ENCODE measurements at places on chromosomes 6 and 20.

- no peak for ATAC-seq
Measured at GRCh38 chr20:4297127-4297826, 281.9 kb upstream of the RNF24 start.

- no peak for ATAC-seq
Measured at GRCh38 chr6:80226151-80226550, 119.7 kb downstream of the BCKDHB start.

- no peak for ATAC-seq
Measured at GRCh38 chr20:55174635-55175034, 699.2 kb downstream of the DOK5 start.

DNA sequence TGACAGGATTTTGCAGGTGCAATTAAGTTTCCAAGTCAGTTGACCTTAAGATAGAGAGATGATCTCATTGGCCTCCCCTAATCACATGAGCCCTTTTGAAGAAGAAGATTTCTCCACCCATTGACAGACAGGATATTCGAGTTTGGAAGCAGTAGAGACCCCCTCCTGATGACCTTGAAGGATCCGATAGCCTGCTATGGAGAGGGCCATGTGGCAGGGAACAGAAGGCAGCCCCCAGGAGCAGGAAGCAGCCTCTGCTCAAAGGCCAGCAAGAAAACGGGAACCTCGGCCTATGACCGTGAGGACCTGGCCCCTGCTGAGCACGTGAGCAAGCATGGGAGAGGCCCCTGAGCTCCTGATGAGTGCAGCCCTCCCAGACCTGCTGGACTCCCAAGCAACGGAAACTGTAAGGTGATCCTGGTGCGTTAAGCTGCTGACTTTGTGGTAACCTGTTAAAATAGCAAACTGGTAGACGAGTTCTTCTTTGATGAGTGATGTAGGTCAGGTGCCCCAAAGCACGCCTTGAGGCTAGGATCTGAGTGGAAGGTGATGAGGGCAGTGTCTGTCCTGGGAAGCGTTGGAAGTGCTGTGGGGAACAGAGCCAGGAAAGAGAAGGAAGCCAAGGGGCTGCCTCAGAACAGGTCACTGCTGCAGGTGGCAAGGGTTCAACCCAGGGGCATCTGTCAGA is 18.5 kb upstream of the TUBB2A start:
- ATAC-seq = no peak

- no peak for ATAC-seq
Measured at GRCh38 chr6:44430326-44430725, 42.8 kb downstream of the CDC5L start.

DNA sequence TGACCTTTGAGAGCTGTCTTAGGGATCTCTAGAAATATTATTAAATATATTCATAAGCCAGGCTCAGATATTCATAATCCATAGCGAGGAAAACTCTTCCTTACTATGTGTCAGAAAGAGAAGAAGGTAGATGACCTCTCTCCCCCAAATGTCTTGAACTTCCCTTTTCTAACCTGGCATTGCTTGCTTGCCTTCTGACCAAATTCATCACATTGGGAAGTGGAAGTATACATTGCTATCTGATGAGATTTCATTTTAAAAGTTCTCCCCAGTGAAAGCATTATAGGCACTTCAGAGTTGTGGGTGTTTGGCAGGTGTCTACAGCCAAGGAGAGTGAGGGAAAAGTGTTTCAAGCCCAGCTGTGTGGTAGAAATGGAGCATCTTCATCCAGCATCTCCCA is 197.3 kb downstream of the ZFAND3 start:
- ATAC-seq = no peak

GRCh38 chr6:83605517-83605916 is 93.2 kb downstream of the PRSS35 start:
- ATAC-seq = no peak

DNA sequence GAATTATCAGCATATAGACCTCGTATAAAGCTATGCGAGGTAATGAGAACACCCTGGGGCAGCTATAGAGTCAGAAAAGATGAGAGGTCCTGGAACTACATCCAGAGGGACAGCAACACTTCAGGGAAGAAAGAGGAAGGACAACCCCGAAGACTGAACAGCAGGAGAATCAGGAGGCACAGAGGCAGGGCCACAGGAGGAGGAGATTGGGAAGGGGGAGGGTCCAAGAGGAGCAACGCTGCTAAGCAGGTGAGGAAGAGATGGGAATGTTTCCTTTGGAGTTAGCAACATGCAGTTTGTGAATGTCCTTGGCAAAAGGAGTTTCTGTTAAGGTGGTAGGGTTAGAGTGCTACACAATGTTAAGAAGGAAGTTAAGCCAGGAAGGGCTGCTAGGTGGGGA is 79.5 kb upstream of the OLIG3 start:
- ATAC-seq = no peak

DNA sequence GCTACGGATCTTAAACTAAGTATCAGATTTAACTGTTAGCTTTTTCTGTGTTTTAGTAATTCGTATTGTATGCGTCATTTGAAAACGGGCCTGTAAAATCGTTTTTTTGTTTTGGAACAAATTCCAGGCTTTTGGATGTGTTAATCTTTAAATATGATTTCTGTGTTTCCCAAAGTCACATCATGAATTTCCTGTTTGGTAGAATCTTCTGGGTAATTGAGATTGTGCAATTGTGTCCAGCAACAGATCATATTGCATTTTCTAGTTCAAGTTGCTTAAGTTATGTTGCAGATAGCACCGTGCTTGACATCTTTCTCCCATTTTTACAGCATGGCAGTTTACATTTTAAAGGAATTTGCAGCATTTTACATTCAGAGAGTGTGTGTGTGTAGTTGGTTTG is 1.9 kb downstream of the MAPK14 start:
- ATAC-seq = no peak

DNA sequence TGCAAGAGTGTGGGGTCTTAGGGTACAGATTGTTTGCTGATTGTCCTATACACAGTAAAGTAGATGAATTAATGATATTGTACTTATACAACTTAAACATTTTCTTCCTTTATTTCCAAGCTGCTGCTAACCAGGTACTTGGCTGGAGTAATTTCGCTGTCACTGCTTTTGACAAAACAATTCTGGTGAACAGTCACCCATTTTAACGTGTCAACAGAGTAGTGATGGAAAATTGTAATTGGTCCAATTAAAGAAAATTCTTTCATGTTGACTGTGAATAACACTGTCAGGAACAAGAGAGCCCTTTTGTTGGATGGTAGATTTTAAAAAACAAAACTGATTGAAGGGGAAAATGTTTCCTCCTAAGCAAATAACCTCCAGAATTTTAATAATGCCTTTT is 26.4 kb upstream of the MROH8 start:
- no peak for ATAC-seq

DNA sequence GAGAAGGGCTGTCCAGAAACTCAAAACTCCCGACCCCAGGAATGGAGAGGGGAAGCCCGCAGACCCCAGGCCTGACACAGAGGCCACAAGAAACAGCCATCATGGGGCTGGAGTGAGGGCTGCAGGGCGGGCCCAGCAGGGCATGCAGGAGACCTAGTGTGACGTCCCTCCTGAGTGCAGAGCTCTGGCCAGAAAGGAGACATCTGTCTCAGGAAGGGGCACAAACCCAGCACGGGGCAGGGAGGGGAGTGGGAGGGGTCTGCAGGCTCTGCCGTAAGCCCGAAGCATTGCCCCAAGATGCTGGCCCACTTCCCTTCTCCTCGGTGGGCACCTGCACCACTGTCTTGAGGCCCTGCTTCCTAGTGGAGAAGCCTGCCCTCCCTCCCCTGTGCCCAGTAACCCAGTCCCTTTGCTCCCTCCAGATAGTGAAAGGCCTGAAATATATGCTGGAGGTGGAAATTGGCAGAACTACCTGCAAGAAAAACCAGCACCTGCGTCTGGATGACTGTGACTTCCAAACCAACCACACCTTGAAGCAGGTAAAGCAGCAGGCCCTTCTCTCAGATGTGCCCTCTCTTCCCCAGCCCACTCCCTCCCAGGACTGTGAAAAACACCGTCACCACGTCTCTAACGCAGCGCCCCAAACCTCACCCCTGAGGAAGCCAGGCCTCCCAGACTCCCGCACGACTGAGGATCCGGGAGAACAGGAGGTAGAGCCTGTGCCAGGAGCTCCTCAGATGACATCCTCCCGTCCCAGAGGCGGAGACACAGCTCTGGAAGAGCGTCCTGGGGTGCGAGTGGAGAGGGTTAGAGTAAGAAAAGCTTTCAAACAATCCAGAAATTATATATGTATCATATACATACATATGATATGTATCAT is 9.7 kb downstream of the CST7 start:
- ATAC-seq = no peak

GRCh38 chr6:111625099-111625416 is 19.4 kb upstream of the TRAF3IP2 start:
- ATAC-seq = no peak

DNA sequence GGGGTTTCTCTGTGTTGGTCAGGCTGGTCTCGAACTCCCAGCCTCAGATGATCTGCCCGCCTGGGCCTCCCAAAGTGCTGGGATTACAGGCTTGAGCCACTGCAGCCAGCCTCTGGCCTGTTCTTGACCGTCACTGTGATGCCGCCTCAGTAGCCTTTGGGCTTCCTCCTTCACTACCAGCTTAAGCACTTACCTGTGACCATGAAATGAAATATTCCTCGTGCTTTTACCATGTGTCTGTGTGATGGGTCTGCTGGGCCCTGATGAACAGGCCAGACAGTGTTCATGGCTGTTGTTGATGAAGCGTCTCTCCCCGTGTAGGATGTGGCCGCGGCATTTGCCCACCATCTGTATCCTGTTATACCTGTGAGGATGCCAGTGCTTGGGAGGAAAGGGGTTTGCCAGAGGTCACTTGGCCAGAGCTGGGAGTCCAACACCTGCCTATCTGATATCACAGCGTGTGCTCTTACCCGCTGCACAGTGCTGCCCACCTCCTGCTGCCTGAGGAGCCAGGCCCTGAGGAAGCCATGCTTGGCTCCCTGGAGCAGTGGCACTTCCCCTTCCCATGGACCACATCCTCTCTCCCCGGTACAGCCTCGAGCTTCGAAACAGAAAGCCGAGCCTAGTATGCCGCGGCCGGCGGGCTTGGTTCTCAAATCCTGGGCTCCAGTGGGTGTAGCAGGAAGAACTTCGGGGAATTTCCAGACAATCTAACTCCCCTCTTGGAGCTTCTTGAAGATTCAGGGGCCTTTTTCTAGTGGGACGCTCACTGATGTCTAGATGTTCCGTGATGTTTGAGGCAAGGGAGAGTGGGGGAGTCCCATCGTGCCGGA is 167.9 kb downstream of the ZDHHC14 start:
- ATAC-seq = no peak

DNA sequence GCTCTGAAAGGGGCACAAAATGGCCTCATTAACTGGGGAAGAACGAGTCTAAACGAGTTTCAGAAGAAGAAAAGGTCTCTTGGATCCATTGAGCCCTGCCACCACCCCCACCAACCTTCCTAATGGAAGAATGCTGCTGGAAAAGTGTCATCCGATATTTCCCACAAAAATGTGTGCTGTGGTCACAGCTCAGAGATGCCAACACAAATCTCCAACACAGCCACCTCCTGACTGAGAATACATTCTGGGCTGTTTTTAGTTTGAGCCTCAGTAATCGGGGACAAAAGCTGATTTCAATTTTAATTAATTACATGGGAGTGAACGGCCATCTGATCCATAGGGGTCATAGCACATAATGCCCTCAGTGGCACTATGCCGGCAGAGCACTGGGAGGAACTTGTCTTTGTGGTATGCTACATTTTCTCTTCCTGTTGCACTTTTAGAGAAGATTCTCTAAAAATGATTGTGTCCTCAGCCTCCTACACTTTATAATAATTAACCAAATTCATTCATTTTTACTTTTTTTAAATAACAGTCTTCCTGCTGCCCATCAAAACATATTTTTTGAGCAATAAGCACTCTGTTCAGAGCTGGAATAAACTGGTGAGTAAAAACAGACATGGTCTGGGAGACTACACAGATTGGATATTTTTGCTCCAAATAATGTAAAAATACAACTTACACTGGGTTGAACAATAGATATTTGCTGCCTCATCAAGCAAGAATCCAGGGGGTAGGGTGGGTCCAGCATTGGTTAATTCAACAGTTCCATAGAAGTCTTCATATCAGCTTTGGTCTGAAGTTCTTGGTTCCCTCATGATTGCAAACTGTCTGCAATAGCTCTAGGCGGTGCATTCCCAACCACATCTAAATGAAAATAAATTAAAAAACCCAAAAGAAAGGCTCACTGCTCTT is 143.6 kb upstream of the TMEM170B start:
- ATAC-seq = no peak

DNA sequence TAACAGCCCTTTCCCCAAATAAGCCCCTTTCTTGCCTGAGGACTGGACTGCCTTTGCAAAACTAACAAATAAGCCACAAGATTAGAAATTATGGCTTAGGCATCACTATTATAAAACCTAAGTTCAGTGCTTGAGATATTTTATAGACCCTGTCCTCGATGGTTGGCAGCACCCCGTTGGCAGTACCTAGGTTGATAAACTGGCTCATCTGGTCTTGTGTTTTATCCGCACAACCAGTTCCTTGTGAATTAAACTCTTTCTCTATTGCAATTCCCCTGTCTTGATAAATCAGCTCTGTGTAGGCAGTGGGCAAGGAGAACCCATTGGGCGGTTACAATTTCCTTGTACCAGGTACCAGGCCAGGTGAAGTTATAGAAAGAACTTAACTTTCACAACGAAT is 6.6 kb downstream of the LRP11 start:
- ATAC-seq = no peak

DNA sequence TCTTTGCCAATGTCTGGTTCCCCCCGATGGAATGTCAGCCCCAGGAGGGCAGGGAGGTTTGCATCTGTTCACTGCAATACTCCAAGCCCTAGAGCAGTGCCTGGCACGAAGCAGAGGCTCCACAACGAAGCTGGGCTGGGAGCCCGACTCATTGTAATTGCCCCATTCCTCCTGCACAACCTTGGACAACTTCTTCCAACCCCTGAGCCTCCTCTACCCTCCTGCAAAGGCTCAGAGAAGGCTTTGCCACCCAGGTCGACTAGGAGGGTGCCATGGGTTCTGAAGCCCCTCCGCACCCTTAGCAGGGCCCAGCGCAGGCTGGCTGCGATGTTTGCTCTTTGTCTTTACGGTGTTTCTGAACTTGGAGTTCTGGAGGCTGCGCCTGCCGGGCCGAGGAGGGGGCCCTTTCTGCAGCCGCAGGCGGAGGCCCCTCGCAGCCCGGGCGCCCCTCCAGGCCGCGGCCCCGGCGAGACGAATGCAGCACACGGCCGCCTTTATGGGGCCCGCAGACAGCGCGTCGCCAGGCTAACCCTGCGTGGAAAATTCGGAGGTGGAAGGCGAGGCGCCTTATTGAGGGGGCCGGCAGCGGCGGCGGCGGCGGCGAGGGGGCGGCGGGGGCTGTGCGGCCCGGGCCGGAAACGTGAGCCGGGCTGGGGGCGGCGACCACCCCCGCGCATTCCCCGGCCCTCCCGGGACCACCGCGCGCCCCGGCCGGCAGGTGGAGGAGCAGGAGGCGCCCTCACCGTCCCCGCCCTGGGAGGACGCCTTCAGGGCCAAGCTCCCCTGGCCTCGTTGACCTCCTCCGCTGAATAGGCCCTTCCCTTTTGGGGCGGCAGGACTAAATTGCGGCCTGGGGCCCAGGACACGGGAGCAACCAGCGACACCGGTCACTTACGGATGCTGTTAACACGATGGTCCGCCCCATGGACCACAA is 27.0 kb downstream of the SNAI1 start:
- no peak for ATAC-seq

- ATAC-seq = no peak
Measured at GRCh38 chr6:145375502-145375901, 359.8 kb downstream of the EPM2A start.
